Fibroblast of lung (primary cell): ENCODE measurements at places on chromosomes 3 and 15. TPM values are rescaled to one million over a fixed set of nuclear protein-coding genes. Genes with fewer than 3 reads are reported as not detected.

Gene GANC
- 15.4 and 24.6 TPM in 2 replicates for total RNA-seq

Gene ITIH4
- total RNA-seq, result 2.6 TPM in 2 replicates

Gene FBXW12
- not detected in 2 replicates for total RNA-seq

Gene PDZRN3
- total RNA-seq, result 47.5 and 56.3 TPM in 2 replicates

Gene DUOXA2
- total RNA-seq, result not detected in 2 replicates

Gene DPH6
- 12.8 and 13.5 TPM in 2 replicates for total RNA-seq

Gene SIN3A
- 21.1 and 27.2 TPM in 2 replicates for total RNA-seq

Gene DNAH12
- under 0.01 and 0.17 TPM in 2 replicates for total RNA-seq

Gene TERC
- total RNA-seq, result 210 and 457 TPM in 2 replicates

Gene ZNF502
- 5.4 and 6.1 TPM in 2 replicates for total RNA-seq

Gene DNAJC17
- total RNA-seq, result 12.8 and 17.7 TPM in 2 replicates

Gene TRH
- not detected in 2 replicates for total RNA-seq

Gene LDHAL6B
- not detected in 2 replicates for total RNA-seq

Gene PTPN23
- 11.6 and 19.7 TPM in 2 replicates for total RNA-seq

Gene SNX33
- total RNA-seq, result 19.5 and 24.6 TPM in 2 replicates

Gene FHIT
- total RNA-seq, result 2.1 and 2.3 TPM in 2 replicates

Gene BHLHE40
- 12.8 and 16.7 TPM in 2 replicates for total RNA-seq

Gene CRYGS
- 0.99 and 1.0 TPM in 2 replicates for total RNA-seq

Gene ALG3
- total RNA-seq, result 21.6 and 26.7 TPM in 2 replicates

Gene SLC22A13
- total RNA-seq, result 0.26 and 0.33 TPM in 2 replicates

Gene MYRIP
- total RNA-seq, result under 0.01 TPM in 1 of 2 replicates, not detected in the other

Gene LMAN1L
- total RNA-seq, result not detected in 2 replicates

Gene CHRNA3
- not detected in 2 replicates for total RNA-seq

Gene CILP
- total RNA-seq, result 0.17 and 0.26 TPM in 2 replicates

Gene CFAP44
- total RNA-seq, result 1.3 and 1.5 TPM in 2 replicates

Gene TAMM41
- 4.6 and 5.6 TPM in 2 replicates for total RNA-seq

Gene ISLR2
- total RNA-seq, result not detected in 2 replicates

Gene LRRIQ4
- under 0.01 TPM in 1 of 2 replicates, not detected in the other for total RNA-seq

Gene MORC1
- total RNA-seq, result not detected in 2 replicates

Gene CYP1A2
- total RNA-seq, result not detected in 2 replicates

Gene PIAS1
- total RNA-seq, result 10.5 and 17.0 TPM in 2 replicates

Gene PLA2G4E
- total RNA-seq, result not detected in 2 replicates

Gene MITF
- 22.3 and 34.3 TPM in 2 replicates for total RNA-seq

Gene GOLGA6B
- total RNA-seq, result not detected in 2 replicates

Gene TUBGCP4
- 10.5 and 17.2 TPM in 2 replicates for total RNA-seq

Gene ALDH1A3
- total RNA-seq, result 32.5 and 73.7 TPM in 2 replicates

Gene TLR9
- under 0.01 TPM in 1 of 2 replicates, not detected in the other for total RNA-seq

Gene RASSF1
- 24.1 and 32.4 TPM in 2 replicates for total RNA-seq

Gene IQCF5
- total RNA-seq, result not detected in 2 replicates

Gene GABRR3
- not detected in 2 replicates for total RNA-seq

Gene TMF1
- total RNA-seq, result 37.0 and 51.5 TPM in 2 replicates

Gene MUSTN1
- total RNA-seq, result not detected in 2 replicates

Gene SLC24A5
- total RNA-seq, result not detected in 2 replicates

Gene P2RY12
- total RNA-seq, result 1.8 and 2.5 TPM in 2 replicates

Gene TEX55
- total RNA-seq, result not detected in 2 replicates

Gene LNP1
- total RNA-seq, result 3.1 and 4.1 TPM in 2 replicates

Gene IQCH
- total RNA-seq, result 2.6 and 5.0 TPM in 2 replicates

Gene SLC28A2
- total RNA-seq, result not detected in 2 replicates

Gene IL12A
- 27.2 and 72.5 TPM in 2 replicates for total RNA-seq

Gene CNTN3
- 3.9 and 8.3 TPM in 2 replicates for total RNA-seq
